HuH-7 (cell line): ENCODE measurements at places on chromosomes 5 and 9.

DNA sequence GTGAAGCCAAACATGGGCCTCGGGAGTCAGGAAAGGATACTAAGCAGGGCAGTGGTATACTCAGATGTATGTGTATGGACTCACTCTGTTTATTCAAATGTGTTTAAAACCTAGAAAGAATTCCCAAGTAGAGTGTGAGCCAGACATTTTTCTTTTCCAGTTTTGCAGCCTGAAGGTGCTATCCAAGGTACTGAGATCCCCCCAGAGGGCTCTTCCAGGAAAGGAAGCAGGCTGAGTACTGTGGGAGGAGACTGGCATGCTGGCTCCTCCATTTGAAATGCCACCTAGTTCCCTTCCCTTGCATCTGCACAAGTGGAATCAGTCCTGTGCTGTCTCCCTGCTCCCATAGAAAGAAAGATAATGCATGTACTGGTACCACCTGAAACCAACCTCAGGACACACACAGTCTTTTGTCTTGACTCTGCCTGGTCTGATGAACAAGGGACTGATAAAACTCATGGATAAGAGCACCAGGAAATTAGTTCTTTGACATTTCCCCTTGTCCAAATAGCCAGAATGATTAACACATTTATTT, 85.9 kb downstream of the HRH2 start:
- DNase-seq: no peak

GRCh38 chr9:78765861-78766260, 468.9 kb downstream of the PSAT1 start:
- DNase-seq: no peak

GRCh38 chr5:148569948-148570347, 84.4 kb downstream of the HTR4 start:
- DNase-seq: no peak

- peak; percentile 6 for DNase-seq
Observed at GRCh38 chr5:115815693-115816225, 700 bp downstream of the CDO1 start.

DNA sequence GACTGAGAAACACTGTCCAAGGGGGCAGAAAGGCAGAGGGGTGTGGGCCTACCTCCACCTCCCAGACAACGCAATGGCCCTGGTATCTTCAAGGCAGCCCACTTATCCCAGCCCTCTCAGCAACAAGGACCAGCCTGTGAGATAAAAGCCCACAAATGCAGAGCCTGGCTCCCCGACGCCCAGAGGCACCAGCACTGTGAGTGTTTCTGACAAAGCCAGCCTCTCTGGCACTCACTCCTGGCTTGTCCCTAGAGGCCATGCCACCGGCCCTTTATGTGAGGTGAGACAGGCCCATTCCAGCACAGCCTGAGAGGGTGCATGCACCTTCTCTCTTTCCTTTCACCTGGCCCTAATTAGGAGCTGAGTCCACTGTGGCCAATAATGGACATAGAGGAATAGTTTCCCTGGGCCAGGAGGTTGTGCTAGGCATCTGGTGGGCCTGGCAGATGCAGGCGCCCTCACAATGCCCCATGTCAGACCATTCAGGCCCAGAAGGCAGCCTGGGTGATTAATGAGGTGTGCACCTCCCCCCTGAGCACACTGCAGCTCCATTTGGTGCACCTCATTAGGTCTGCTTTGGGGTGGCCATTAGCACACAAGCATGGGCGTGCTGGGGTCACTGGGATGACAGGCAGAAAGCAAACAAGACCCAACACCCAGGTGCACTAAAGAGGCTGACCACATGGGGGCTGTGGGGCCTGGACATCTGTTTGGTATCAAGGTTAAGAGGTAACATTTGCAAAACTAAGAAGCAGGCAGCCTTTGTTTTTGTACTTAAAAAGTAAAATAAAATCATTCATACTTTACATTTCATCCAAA, 176.0 kb downstream of the MED10 start:
- no peak for DNase-seq

GRCh38 chr5:78576376-78576775, 72.2 kb downstream of the LHFPL2 start:
- no peak for DNase-seq

DNA sequence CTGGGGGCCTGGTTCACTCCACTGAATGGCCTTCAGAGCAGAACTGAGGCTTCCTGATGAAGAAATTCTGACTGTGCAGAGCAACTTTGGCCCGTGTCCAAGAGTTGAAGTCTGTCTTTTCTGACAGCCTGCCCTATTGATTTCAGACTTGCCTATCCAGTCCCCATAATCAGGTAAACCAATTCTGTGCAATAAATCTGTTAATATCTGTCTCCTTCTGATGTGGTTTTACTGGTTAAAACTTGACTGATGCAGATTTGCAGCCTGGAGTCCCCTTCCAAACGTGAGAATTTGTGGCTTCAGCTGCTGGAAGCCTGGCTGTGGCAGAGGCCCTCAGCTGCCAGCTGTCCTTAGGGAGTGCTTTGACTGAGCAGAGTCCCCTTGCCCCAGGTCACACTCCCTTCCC, 283.9 kb upstream of the ANKRD55 start:
- no peak for DNase-seq

GRCh38 chr9:126491568-126491879, 122.2 kb upstream of the LMX1B start:
- no peak for DNase-seq

DNA sequence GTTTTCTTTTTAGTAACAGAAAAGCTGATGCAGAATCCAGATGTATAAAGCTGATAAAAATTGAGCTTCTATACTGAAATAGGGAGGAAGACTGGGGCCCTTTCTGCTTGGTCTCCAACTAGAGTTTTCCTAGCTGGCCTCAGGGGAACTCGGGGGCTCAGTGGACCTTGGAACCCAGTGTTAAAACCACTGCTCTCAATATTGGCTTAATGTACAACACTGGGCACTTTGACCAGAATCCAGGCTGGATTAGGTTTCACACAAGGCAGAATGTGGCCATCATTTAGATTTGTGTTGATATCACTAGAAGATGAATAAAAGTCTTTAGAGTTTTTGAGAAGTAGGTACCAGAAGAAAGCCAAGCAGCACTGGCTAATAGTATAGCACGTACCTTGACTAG, 114.7 kb downstream of the GDNF start:
- DNase-seq: no peak

GRCh38 chr9:114155263-114155994, at the start of gene COL27A1:
Gene COL27A1, plus strand, starts transcription at chr9:114155537. Its CDS starts 414 bp downstream, at chr9:114155951.
- DNase-seq: peak; percentile 96

DNA sequence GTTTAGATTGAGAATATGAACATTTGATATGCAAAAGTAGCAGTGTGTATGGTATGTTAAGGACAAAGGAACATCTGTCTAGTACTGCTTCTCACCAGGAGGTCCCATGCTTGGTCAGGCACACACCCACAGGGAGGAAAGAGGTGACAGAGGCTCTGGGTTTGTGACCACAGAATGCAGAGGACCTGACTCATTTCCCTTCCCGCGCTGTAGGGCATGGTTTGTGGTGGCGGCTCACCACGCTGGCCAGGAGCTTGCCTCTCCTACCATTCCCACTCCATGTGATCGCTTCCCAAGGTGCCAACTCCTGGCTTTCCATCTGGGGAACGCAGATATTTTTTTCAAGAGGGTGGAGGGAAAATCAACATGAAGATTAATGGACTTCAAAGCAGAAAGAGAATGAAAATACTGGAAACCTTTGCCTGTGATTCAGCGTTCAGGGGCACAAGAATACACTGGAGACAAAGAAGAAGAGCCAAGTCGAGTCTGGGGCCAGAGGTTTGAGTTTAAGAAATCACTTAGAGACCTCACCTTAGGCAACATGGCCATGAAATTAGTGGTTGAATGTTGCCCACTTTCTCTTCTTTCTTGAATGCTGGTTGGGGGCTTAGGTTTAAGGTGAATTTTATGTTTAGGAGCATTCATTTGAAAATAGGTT, 477.8 kb downstream of the CCDC171 start:
- DNase-seq: no peak

DNA sequence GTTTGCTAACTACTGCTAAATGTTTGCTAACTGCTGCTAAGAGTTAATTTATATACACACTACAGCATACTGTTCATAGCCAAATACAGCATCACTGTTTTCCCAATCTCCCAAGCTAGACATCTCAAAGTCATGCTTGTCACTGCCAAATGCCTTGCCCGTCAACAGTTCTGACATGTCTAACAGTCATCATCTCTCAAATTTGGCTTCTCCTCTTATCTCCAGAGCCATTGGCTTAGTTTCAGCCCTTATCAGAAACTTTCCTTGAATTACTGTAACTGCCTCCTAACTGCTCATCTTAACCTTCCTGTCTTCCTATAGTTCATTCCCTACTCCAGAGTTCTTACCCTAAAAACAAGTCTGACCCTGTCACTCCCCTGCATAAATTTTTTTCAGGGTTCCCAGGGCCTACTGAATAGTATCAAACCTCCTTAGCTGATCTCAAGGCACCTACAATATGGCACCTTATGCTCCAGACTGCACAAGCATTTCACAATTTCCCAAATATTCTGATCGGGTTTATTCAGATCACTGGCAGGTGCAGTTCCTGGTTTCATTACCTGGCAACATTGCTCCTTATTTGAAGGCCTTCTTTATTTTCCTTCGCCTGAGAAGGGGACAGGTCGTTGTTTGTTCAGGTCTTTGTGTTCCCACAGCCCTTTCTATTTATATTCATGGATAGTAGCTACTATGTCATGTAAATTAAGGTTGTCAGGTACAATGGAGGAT, 55.9 kb upstream of the ANKRD55 start:
- DNase-seq: no peak

GRCh38 chr9:129810788-129811187, 7.8 kb downstream of the TOR1B start:
- DNase-seq: no peak

- no peak for DNase-seq
Observed at GRCh38 chr9:127136880-127137639, 14.6 kb upstream of the ANGPTL2 start.

- no peak for DNase-seq
Observed at GRCh38 chr9:33446240-33446945, 1.0 kb downstream of the AQP3 start.

DNA sequence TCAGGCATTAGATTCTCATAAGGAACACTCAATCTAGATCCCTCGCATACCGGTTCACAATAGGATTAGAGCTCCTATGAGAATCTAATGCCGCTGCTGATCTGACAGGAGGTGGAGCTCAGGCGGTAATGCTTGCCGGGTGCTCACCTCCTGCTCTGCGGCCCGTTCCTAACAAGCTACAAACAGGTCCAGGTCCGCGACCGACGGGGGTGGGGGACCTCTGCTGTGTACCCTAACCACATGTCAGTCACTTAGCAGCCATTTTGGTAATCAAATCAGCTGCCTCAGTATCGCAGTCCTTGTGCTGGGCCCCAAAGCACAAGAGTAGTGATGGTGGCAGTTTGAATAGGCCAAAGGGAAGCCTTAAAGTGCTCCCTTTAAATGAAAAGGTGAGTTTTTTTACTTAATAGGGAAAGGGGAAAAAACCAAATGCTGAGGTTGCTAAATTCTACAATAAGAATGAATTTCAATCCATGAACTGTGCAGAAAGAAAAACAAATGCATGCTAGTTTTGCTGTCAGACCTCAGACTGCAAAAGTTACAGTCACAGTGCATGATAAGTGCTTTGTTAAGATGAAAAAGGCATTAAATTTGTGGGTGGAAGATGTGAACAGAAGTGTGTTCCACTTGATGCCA, 67.0 kb upstream of the TNPO1 start:
- no peak for DNase-seq

DNA sequence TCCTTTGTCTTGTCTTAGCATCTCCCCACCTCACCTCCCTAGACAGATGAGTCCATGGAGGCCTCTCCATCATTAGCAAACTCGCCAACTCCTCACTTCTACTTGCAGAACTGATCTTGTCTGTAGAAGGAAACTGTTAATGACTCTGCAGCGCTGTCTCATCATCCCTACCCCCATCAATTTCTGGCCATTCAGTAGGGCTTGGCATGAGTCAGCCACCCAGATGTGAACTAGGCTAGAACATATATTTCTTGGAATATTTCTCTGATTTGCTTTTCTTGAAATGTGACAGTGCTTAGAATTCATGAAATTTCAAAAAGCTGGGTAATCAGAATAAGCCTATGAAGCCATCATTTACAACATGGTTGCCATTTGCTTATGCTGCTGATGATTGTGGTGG, 1125.0 kb upstream of the DMAC1 start:
- DNase-seq: no peak

GRCh38 chr9:4862506-4863250, 69.9 kb downstream of the RCL1 start:
- DNase-seq: no peak

- DNase-seq: no peak
Observed at GRCh38 chr9:16039218-16039987, 486.6 kb downstream of the CCDC171 start.

DNA sequence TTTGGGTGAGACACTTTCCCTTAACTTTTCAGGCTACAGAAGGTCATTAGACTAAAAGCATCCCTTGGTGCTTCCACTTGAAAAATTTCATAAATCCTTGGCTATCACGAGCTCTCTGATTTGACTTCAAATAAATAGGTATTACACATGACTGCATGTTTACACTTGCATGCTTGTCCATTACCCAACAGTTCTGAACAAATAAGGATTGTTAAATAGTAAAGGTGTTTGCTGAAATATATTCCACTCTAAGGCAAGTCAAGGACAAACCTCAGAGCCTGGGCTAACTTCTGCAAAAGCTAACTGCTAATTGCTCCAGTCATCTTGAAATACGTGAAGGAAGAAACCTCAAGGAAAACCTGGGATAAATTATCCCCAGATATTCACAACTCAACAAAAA, 14.5 kb downstream of the FBXW2 start:
- peak; percentile 43 for DNase-seq

GRCh38 chr5:66171349-66172344, 27.5 kb downstream of the SREK1 start:
- DNase-seq: peak; percentile 11

DNA sequence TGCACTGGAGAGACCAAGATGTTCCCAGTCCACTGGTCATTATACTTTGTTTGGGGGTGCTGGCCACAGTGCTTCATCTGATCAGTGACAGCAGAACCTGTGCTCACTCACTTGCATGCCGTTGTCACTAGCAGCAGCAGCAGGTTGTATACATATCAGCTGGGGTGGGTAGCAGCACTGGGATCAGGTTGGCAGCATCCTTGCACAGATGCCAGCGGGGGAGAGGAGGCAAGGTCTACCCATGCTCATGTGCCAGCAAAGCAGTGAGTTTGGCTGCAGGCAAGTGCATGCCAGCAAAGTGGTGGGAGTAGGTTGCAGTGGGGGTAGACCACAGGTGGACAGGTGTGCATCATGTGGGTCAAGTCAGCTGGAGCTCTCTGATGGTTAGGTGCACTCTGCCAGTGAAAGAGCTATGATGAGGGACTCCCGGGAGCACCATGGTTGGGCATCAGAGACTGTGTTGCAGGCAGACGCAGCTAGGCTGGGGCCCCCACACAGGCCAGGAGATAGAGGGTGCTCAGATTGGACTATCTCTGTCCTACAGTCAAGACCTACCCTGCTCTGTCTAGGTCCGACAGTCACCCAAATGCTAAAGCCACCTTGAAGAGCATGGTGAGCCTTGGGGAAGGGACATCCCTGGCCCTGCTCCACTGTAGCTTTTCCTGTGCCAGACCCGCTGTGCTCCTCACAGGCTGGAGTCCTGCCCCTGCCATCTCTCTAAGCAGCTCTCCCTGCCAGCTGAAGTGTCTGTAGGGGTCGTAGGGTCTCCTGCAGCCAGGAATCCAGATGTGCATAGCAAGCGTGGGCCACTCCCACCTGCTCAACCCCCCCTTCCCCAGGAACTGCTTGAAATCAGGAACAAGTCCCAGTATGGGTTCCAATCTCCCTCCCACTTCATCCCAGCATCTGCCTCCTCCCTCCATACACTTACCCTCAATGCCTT, 119.8 kb downstream of the RNF180 start:
- no peak for DNase-seq
